ENCODE measurements at places on chromosomes 4 and X.

DNA sequence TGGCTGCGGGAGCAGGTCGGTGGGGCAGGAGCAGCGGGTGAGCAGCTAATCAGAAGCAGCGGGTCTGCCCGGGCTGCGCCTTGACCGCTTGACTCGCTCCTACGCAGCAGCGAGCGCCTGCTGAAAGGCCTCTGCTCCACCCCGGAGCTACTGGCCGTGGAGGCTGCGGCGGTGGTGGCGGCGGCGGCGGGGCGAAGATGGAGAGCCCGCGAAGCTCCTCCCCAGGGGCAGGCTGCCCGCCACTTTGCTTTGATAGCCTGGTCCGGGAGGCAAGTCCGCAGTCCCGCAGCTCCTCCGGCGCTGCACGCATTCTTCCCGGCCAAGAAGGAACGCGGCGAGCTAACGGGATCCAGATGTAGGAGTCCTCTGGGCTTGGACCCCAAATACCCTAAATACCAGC is 36.7 kb downstream of the PJA1 start:
- no peak overlapping the region for H3K27ac ChIP-seq
- no peaks in the 10 kb centered on the region for H3K36me3 ChIP-seq
- no peak overlapping the region for H3K4me3 ChIP-seq
- DNase-seq: peak; percentile 40
- peaks cover 4% of the 10 kb centered on the region for H3K27me3 ChIP-seq
- H3K4me1 ChIP-seq: peaks cover 5% of the 10 kb centered on the region

GRCh38 chr4:87073199-87074120 is 138.6 kb downstream of the AFF1 start:
- no peak overlapping the region for H3K27ac ChIP-seq
- H3K4me1 ChIP-seq: peaks cover 6% of the 10 kb centered on the region
- DNase-seq: no peak
- H3K4me3 ChIP-seq: no peak overlapping the region

- H3K27me3 ChIP-seq: no peaks in the 10 kb centered on the region
- no peak overlapping the region for H3K4me3 ChIP-seq
- H3K27ac ChIP-seq: no peak overlapping the region
- H3K4me1 ChIP-seq: no peaks in the 10 kb centered on the region
- H3K36me3 ChIP-seq: no peaks in the 10 kb centered on the region
Measured at GRCh38 chr4:57911203-57911602, 801.0 kb upstream of the IGFBP7 start.

DNA sequence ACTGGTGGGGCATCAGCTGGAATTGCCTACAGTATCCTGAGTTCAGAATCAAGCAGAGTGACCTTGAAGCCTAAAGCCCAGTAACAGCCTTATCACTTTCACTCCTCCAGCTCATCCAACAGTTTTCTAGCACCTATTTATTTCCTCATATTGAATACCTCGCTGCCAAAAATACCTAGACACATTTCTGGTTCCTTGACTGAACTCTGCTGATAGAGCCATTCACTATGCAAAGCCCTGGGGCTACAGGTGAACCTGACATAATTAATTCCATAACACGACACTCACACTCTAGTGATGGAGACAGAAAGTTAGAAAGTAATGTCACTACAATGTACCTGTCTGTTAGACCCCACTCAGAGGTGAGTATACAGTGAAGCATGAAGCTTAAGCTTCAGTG is 149.0 kb upstream of the STX18 start:
- H3K36me3 ChIP-seq: no peaks in the 10 kb centered on the region
- H3K27me3 ChIP-seq: no peaks in the 10 kb centered on the region
- H3K4me3 ChIP-seq: no peak overlapping the region
- H3K4me1 ChIP-seq: no peaks in the 10 kb centered on the region
- no peak for DNase-seq

DNA sequence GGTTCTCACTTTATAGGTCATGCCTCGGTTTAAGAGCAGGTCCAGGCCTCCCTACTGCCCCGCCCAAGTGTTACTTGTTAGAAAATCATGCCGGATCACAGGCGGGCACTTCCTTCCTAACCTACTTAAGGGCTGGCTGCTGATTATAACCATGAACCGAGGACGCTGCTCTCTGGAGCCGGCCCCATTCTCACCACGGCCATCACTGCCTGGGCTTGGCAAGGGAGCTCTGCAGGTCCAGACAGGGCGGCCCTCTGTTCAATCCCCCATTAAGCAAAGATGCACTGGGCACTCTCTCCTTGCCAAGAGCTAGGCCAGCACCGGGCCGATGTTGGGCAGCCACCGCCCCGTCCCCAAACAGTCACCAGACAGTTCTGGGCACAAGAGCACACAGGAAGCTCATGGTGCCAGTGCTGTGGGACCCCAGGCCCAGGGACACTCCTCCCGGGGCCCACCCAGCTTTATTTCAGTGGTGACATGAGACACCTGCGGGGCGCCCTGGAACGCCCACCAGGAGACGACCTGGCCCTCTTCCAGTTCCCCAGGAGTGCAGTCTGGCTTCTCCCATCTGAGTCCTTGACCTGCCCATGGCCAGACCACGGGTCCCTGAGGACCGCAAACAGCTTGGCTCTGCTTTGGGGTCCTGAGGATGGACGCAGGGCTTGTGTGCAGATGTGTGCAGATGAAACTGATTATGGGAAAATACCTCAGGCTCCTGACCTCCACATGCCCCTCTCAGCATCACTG is 44.0 kb downstream of the ABLIM2 start:
- H3K4me3 ChIP-seq: no peak overlapping the region
- H3K4me1 ChIP-seq: no peaks in the 10 kb centered on the region
- no peaks in the 10 kb centered on the region for H3K36me3 ChIP-seq
- H3K27ac ChIP-seq: no peak overlapping the region
- no peak for DNase-seq

DNA sequence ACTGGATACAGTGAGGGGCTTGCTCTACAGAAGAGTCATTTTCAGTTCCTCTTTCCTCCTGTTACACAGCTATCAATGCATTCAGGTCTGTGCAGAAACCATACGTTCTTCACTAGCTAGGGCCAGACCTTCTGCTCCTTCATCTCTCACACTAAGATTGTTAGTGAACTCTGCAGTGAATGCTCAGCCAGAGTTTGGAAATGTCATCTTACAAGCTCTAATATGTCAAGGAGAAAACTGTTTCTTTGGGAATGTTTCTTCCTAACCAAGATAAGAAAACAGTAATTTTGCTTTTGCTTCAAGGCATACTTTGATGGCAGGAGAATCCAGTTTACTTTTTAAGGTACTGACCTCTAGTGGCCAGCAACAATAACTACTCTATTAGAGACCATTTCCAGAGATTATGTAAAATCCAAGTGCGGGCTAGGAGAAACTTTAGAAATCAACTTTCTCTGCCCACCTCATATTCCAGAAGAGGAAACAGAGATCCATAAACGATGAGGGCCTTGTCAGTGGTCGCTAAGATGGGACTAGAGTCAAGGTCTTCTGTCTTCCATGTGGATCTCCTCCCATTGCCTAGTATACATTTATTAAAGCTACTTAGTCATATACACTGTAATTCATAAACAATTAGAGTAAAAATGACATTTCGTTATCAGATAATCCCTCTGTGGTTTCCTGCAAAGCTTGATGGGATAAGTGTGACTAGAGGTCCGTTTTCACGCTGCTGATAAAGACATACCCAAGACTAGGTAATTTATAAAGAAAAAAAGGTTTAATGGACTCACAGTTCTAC is 12.1 kb upstream of the CC2D2A start:
- no peak overlapping the region for H3K4me3 ChIP-seq
- no peaks in the 10 kb centered on the region for H3K36me3 ChIP-seq
- no peaks in the 10 kb centered on the region for H3K27me3 ChIP-seq
- peaks cover 22% of the 10 kb centered on the region for H3K4me1 ChIP-seq
- no peak overlapping the region for H3K27ac ChIP-seq

DNA sequence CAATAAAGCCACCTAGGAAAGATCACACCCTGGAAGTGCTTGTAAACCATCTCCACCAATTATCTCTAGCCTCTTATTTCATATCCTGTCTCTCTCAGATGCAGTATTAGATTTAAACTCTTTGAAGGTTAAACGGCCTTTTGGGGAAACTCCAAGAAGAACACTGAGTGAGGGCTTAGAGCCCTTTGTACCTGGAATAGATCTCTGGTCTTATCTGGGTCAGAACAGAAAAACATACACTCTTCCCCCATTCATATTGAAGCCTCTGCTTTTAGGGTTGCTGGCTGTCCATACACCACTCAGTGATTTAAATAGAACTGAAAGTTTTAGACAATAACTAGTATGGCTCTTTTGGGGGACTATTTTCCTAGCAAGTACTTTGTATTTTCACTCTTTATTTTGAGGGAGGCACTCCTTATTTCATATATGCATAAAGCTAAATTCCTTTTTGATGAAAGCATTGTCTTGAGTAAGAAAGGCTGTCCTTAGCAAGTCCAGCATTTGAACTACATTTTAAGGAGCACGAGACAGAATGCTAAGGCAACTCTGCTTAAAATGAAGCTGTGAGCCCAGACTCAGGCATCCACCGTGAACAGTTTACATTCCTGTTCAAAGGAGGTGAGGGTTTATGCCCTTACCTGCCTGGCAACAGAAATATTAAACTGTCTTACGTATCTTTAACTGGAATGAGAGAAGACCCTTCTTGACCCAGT is 17.4 kb downstream of the YY2 start:
- no peaks in the 10 kb centered on the region for H3K36me3 ChIP-seq
- no peak overlapping the region for H3K27ac ChIP-seq
- H3K27me3 ChIP-seq: no peaks in the 10 kb centered on the region
- no peak overlapping the region for H3K4me3 ChIP-seq
- DNase-seq: peak; percentile 24
- no peaks in the 10 kb centered on the region for H3K4me1 ChIP-seq

GRCh38 chrX:141341341-141341740 is 99.0 kb upstream of the SPANXC start:
- no peak overlapping the region for H3K4me3 ChIP-seq
- peaks cover 3% of the 10 kb centered on the region for H3K4me1 ChIP-seq

DNA sequence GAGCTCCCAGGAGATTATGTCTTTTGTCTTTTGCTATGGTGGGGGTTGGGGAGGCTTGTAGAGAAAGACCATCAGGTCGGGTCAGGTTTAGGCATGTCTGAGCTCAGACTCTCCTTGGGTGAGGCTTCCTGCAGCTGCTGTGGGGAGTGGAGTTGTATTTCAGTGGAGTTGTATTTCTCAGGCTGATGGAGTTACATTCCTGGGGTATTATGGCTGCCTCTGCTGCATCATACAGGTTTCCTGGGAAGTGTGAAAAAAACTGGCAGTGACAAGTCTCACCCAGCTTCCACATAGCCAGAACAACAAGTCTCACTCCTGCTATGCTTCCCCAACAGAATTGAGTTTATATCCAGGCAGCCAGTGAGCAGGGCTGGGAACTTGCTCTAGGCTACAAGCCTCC is 119.3 kb downstream of the VSIG4 start:
- no peaks in the 10 kb centered on the region for H3K27me3 ChIP-seq
- no peak overlapping the region for H3K27ac ChIP-seq
- no peak overlapping the region for H3K4me3 ChIP-seq
- DNase-seq: no peak
- no peaks in the 10 kb centered on the region for H3K4me1 ChIP-seq
- H3K36me3 ChIP-seq: no peaks in the 10 kb centered on the region

GRCh38 chrX:15438332-15438731 is 54.1 kb upstream of the VEGFD start:
- no peak overlapping the region for H3K4me3 ChIP-seq
- no peak for DNase-seq
- H3K27me3 ChIP-seq: no peaks in the 10 kb centered on the region
- H3K27ac ChIP-seq: no peak overlapping the region

- no peak overlapping the region for H3K27ac ChIP-seq
- H3K4me1 ChIP-seq: no peaks in the 10 kb centered on the region
- H3K36me3 ChIP-seq: no peaks in the 10 kb centered on the region
- peak; percentile 5 for DNase-seq
Measured at GRCh38 chr4:14749910-14750309, 252.4 kb upstream of the CPEB2 start.

DNA sequence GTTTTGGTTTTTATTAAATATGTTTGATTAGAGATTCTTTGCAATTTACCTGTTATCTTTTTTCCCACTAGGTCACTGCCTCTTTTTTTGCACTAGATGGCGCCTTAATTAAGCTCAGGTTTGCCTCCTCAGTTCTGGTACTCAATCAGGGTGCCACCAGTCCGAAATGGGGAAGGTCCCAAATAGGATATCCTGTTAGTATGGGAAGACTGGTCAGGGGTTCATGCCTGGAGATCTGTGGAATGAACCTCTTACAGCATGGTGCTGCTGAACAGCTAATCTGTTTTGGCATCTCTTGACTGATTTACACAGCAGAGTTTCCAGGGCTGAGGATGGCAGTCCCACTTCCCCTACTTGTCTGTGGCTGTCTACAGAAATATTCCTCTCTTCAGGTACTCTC is 24.2 kb upstream of the VSIG1 start:
- H3K4me1 ChIP-seq: no peaks in the 10 kb centered on the region
- no peaks in the 10 kb centered on the region for H3K27me3 ChIP-seq

GRCh38 chr4:182478475-182478874 is 235.3 kb downstream of the TENM3 start:
- H3K36me3 ChIP-seq: no peaks in the 10 kb centered on the region
- H3K27ac ChIP-seq: no peak overlapping the region
- H3K27me3 ChIP-seq: no peaks in the 10 kb centered on the region

DNA sequence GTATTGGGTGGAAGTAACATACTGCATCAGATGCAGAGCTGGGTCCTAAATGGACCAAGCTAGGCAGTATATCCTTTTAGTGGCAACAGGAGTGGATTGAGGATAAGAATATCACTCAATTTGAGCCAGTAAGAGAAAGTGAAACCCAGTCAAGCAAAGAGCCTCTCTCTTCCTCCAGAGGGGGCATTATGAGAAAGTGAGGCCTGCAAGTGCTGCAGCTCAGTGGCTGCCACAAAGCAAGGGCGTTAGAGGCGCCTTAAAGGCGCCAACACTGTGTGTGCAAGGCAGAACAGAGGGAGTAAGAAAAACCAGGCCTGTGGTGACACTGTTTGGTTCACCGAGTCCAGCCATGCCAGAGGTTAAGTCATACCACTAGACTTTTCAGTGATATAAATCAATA is 17.5 kb downstream of the STX18 start:
- H3K36me3 ChIP-seq: no peaks in the 10 kb centered on the region
- no peaks in the 10 kb centered on the region for H3K4me1 ChIP-seq
- no peak for DNase-seq
- H3K27ac ChIP-seq: no peak overlapping the region
- H3K27me3 ChIP-seq: no peaks in the 10 kb centered on the region

GRCh38 chrX:48902135-48902534 is 4.4 kb downstream of the PQBP1 start:
- no peak overlapping the region for H3K27ac ChIP-seq
- H3K4me1 ChIP-seq: no peaks in the 10 kb centered on the region
- H3K4me3 ChIP-seq: no peak overlapping the region
- H3K27me3 ChIP-seq: no peaks in the 10 kb centered on the region

Measured in fibroblast of lung (primary cell).